Urinary bladder (tissue), 4 donors: ENCODE measurements at places on chromosomes 2 and 18. TPM values are rescaled to one million over a fixed set of nuclear protein-coding genes. Genes with fewer than 3 reads are reported as not detected.

DNA sequence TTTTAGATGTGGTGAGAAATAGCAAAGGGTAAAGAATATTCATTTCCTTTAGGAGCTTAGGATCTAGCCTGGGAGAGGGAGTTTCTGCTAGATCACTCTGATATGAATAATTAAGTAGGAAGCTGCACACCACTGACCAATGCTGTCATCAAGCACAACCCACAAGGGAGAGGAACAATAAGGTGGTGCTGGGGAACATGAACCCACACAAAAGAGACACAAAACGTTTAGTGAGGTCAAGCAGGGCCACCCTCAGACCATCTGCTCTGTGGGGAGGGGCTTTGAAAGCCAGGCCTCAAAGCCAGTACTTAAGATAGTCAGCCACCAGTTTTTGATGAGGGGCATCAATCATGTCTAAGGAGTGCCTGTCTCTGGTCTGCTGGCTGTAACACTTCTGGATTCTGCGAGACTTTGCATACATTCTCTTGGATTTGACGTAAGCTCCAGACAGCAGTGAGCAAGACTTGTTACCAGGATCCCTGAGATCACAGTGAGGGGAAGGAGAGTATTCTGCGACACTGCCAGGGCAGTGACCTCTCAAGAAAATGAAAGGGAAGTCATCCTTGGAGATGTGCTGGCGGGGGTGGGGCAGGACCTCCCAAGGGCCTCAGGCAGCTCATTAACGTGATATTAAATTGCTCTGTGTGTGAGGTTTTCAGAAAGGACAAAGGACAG lies 127.0 kb downstream of the CCBE1 start:
- no peak for DNase-seq

- no peak for DNase-seq
Measured at GRCh38 chr2:136034629-136035028, 49.2 kb upstream of the DARS1 start.

DNA sequence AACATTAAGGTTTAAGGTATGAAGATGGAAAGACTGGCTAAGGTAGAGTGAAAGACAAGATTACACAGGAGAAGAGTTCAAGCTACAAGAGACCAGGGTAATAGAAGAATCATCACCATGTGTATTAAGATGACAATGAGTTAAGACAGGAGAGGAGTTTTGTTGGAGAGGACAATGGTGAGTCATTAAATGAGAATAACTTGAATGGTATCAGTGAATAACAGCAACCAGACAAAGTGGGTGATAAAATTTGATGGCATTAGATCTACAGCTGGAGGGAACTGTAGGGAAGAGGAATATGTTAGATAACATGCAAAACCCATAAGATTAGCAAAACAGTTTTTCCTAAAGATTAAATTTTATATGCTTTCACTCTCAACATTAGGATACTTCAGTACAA lies 18.8 kb upstream of the ENOSF1 start:
- no peak for DNase-seq

GRCh38 chr2:109305490-109306167 lies 176.6 kb downstream of the SH3RF3 start:
- DNase-seq, result no peak

GRCh38 chr18:37534627-37535026 lies 31.0 kb downstream of the CELF4 start:
- DNase-seq, result no peak

GRCh38 chr2:239519089-239519920 lies 118.5 kb upstream of the HDAC4 start:
- DNase-seq, result no peak

- no peak for DNase-seq
Measured at GRCh38 chr2:134283661-134284060, 29.8 kb downstream of the MGAT5 start.

- no peak for DNase-seq
Measured at GRCh38 chr18:7090771-7091170, 26.8 kb downstream of the LAMA1 start.

DNA sequence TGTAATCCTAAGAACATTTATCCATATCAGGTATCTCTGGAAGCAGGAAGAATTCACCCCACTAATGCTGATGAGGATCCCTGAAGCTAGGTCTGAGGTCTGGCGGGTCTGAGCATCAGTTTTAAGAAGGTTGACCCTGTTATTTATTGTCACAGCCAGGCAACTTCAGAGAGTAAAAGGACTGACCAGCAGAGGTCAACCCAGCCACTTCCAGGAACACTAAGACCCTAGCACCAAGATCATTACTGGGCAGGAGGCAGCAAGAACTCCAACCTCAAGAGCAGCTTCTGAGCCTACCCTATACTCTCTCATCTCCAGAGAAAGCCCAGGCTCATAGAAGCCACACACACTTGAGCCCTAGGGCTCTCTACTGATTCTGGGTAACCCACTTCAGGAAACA lies 901.4 kb downstream of the DCDC2C start:
- DNase-seq, result no peak

GRCh38 chr2:74906395-74906794 lies 52.0 kb upstream of the POLE4 start:
- no peak for DNase-seq

- DNase-seq, result no peak
Measured at GRCh38 chr18:47417807-47418206, 166.3 kb upstream of the SKOR2 start.

GRCh38 chr2:128452024-128452411 lies 133.3 kb upstream of the HS6ST1 start:
- no peak for DNase-seq

- DNase-seq, result no peak
Measured at GRCh38 chr18:8339952-8340351, 269.3 kb upstream of the RAB12 start.

- no peak for DNase-seq
Measured at GRCh38 chr2:71472019-71472418, 18.7 kb downstream of the DYSF start.

GRCh38 chr2:74225698-74226459 lies 27.5 kb downstream of the MTHFD2 start:
- no peak for DNase-seq

DNA sequence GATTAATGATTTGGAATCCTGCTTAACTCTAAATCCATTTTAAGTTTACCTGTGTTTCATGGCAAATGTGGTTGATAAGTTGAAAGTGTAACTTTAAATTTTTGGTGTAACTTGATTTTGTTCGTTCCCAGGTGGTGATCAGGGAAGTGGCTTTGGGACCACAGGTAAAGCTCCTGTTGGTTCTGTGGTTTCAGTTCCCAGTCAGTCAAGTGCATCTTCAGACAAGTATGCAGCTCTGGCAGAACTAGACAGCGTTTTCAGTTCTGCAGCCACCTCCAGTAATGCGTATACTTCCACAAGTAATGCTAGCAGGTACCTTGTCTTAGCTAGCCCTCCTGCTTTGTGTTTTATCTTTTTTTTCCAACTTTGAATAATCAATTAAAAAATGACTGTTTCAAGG lies 62.8 kb downstream of the AGFG1 start:
- DNase-seq, result no peak

- no peak for DNase-seq
Measured at GRCh38 chr2:128611421-128612320, 293.0 kb upstream of the HS6ST1 start.

DNA sequence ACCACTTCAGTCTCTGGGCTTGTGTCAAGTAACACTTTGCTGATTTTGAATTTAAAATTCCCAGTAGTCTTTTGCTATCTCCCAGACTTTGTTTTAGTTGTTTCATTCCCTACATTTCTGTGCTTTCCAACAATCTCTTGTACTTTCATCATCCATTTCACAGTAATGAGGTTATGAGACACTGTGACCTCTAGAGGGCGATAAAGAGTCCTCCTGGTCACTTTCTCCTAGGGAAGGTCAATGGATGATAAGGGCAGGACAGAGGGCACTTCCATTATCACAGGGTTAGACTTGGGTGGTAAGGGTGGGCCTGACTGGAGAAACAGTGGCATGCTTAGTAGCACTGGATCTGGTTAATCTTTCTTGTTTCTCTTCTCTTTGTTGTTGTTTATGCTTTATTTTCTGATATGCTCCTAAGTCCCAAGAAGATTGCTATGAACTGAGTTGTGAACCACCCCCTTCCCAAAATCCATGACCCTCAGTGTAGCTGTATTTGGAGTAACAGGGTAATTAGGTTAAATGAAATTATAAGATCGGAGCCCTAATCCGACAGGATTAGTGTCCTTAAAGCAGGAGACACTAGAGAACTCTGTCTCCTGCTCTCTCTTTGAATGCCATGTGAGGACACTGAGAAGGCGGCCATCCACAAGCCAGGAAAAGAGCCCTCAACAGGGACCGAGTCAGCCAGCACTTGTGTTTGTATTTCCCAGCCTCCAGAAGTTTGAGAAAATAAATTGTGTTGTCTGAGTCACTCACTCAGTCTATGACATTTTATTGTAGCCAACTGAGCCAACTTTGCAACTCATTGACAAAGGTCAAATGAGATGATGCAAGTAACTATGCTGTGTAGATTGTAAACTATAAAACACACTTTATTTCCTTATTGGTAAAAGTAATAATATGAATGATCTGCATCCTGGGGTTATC lies 779.2 kb downstream of the CNTNAP5 start:
- no peak for DNase-seq

- DNase-seq, result no peak
Measured at GRCh38 chr2:171513719-171514160, 8.5 kb upstream of the CYBRD1 start.

- no peak for DNase-seq
Measured at GRCh38 chr2:82498777-82499443, 1960.2 kb downstream of the SUCLG1 start.

- DNase-seq, result no peak
Measured at GRCh38 chr2:44722026-44722625, 219.4 kb upstream of the SIX3 start.

DNA sequence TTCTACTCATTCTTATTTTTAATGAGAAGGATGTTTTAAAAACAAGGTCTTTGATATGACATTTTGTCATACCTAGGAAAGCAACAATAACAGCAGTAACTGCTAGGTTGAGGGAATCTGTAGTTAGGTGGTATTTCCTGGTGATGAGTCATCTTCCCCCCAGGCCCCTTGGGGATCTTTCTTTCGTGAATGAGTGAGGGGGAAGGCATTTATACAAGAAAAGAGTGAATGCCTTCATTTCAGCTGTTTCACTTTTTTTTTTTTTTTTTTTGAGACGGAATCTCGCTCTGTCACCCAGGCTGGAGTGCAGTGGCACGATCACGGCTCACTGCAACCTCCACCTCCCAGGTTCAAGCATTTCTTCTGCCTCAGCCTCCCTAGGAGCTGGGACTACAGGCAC lies 108.6 kb downstream of the MAP4K4 start:
- no peak for DNase-seq

- peak; percentile 46 for DNase-seq
Measured at GRCh38 chr2:227238238-227239237, 74.1 kb downstream of the COL4A3 start.

The MROH2A gene
- 0.32 TPM for total RNA-seq

The ST8SIA3 gene
- total RNA-seq, result 0.69 TPM

The CTAGE1 gene
- total RNA-seq, result not detected

The XIRP2 gene
- 5.8 TPM for total RNA-seq

The IL1B gene
- total RNA-seq, result 2.3 TPM

The COMMD1 gene
- 49.1 TPM for total RNA-seq

The AQP12B gene
- total RNA-seq, result not detected

The GKN1 gene
- not detected for total RNA-seq

The EML4 gene
- 93.6 TPM for total RNA-seq

The DTYMK gene
- total RNA-seq, result 12.7 TPM

The ABCG8 gene
- not detected for total RNA-seq

The CD8B2 gene
- 0.37 TPM for total RNA-seq

The TSPYL6 gene
- 0.16 TPM for total RNA-seq

The CELF4 gene
- 0.79 TPM for total RNA-seq
